ENCODE measurements at places on chromosomes 2 and 18. TPM values are rescaled to one million over a fixed set of nuclear protein-coding genes. Genes with fewer than 3 reads are reported as not detected.

DNA sequence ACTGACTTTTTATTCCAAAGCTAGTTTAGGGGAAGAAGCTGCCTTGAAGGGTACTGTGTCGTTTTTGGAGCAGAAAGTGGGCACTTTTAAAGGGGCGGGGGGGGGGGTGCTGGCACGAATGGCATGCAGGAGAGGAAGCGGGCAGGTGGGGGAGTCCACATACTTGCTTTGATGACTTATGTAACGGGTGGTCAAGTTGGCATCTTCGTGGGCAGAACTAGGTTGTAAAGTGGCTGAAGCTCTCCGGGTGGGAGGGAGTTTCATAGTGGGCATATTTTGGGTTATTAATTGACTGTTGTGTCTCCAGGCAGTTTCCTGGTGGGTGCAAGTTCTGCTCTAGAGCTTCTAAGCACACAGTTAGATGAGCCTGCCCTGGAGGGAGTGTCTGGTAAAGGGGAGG, 19.9 kb downstream of the PCARE start:
- no peak for DNase-seq

The GNAL gene
- 5.1 TPM for total RNA-seq

The WNT10A gene
- not detected for total RNA-seq

GRCh38 chr18:23986600-23987359, 27.8 kb upstream of the TTC39C start:
- DNase-seq = no peak

- peak; percentile 37 for DNase-seq
Measured at GRCh38 chr18:2657788-2658458, 2.4 kb downstream of the SMCHD1 start.

- no peak for DNase-seq
Measured at GRCh38 chr2:22037274-22037673, 913.5 kb downstream of the TDRD15 start.

The C2orf74 gene
- 30.1 TPM for total RNA-seq

The GRB14 gene
- total RNA-seq = 22.1 TPM

The ADRA2B gene
- 6.9 TPM for total RNA-seq

- DNase-seq = no peak
Measured at GRCh38 chr2:202114795-202115194, 41.7 kb downstream of the KIAA2012 start.

DNA sequence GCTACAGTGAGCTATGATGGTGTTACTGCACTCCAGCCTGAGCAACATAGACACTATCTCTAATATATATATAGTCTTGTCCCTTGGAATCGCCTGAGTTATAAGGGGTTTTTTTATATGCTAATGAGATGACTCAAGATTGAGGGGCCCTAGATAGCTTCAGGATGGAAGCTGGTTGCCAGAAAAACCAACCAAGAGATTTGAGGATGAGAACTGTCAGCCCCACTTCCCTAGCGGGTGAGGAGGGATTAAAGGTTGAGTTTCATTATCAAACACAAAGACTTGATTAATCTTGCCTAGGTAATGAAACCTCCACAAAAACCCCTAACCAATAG, 12.6 kb upstream of the GALM start:
- DNase-seq = no peak

The NTSR2 gene
- not detected for total RNA-seq

The OSBPL1A gene
- total RNA-seq = 78.9 TPM

GRCh38 chr2:72793798-72794440, 31.9 kb downstream of the EXOC6B start:
- no peak for DNase-seq

The WDR33 gene
- total RNA-seq = 42.7 TPM

The CDH2 gene
- 293 TPM for total RNA-seq

The SERPINB12 gene
- total RNA-seq = not detected

The TWIST2 gene
- total RNA-seq = 2.6 TPM

The MC5R gene
- not detected for total RNA-seq

GRCh38 chr2:98039085-98039756, 43.5 kb upstream of the TMEM131 start:
- DNase-seq = no peak

DNA sequence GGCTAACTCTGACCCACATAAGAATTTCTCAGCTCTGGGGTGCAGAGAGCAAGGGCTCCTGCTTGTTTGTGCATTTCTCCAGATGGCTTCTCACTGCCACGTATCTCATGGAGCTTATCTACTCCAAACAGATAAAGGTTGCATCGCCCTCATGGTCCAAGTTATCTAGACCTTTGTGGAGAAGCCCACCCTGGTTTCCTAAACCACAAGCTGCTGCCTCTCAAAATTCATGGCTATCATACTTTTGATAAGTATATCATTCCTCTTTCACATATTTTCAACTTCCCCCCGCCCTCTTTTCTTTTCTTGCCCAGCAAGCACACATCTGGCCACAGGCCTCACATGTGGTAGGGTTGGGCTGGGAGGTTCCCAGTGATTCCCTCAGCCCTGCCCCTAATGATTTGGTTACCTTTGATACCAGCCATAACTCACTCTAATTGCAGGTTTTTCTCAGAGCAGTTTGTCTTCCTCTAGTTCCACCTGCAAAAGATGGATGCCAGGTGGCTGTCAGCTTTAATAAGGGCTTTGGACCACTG, 146.0 kb downstream of the RHBDD1 start:
- no peak for DNase-seq

DNA sequence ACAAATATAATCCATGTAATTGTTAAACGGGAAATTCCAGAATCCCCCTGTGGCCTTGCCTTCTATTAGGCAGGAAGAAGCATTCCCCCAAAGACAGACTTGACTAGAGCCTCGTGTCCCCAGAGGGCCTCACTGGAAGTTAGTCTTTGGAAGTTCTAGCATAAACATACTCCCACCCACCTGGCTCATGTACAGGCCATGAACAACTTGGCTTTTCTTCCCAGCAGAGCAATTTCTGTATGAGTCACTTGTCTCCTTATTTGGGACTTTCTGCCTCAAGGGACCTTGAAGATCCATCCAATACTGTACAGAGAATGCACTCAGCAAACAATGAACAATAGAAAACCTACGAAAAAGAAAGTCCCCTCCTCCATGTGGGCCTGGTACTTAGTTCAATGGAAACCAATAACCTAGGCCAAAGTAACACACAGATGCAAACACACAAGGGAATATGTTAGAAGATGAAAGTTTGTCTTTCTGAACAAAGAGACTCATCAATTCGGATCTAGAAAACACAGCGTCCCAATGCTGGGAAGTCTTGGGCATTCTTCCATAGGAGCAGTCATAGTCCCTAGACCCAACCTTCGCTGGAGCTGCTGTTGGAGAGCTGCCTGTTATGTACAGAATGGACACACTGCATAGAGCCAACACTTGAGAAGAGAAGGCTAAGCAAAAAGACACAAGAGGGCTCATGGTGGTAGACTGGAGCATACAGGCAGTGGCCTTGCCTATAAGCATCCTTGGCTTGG, 303.5 kb downstream of the HRH4 start:
- peak; percentile 72 for DNase-seq

GRCh38 chr2:75042823-75043222, 84.4 kb downstream of the POLE4 start:
- no peak for DNase-seq

GRCh38 chr2:156340804-156341451, 8.4 kb upstream of the NR4A2 start:
- no peak for DNase-seq

DNA sequence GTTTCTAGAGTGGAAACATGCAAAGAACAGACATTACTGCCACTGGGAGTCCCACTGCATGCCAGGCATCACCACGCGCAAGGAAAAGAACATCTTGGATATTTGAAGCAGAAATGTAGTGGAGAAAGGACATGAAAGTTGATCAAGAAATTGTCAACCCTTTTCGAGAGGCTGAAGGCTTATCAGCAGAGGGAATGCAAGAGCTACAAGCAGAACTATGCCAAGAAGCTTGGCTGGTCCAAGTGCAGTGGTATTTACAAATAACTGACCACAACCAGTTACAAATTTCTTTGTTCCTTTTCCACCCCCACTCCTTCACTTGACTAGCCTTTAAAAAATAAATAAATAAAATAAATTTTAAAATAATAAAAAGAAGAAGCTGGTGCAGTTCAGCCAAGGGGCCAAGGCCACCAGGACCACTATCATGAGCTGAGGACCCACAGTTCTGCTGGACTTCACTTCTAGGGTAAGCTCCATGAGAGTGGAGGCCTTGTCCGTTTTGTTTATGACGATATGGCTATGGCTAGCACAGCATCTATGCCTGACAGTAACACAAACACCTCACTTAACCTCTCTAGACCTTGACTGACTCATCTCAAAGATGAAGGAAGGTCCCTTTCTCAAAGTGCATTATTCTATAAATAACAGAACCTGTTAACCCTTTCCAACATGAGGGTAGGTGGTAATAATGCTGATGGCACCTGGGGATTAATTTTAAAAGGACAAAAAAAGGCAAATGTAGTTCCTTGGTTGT, 20.9 kb downstream of the MARCHF4 start:
- DNase-seq = no peak

The PDE1A gene
- 14.6 TPM for total RNA-seq

GRCh38 chr18:68837665-68838451, 40.0 kb downstream of the CCDC102B start:
- no peak for DNase-seq

- DNase-seq = no peak
Measured at GRCh38 chr2:140178234-140178633, 1398.0 kb upstream of the NXPH2 start.
